A549 treated with AZD2906 at 1 μM for 4 hours (cell line): ENCODE measurements at places on chromosomes 13 and 19. TPM values are rescaled to one million over a fixed set of nuclear protein-coding genes. Genes with fewer than 3 reads are reported as not detected.

Gene PSG2
- 0.07 TPM in 1 of 5 replicates, not detected in the others for total RNA-seq

Gene COX7A1
- not detected in 5 replicates for total RNA-seq

Gene CBLC
- total RNA-seq = 0.06 TPM in 1 of 5 replicates, not detected in the others

Gene TMC4
- total RNA-seq = 0.69 to 1.3 TPM (median 1.1 TPM) in 5 replicates

Gene CGB8
- total RNA-seq = 1.6 to 3.0 TPM (median 2.6 TPM) in 5 replicates

Gene CGB1
- total RNA-seq = not detected in 5 replicates

Gene KCNN1
- 0.28 to 0.92 TPM (median 0.65 TPM) in 5 replicates for total RNA-seq

Gene ELAVL3
- total RNA-seq = 0.07 to 0.24 TPM (median 0.15 TPM) in 5 replicates

Gene SKA3
- 12.2 to 13.9 TPM (median 13.3 TPM) in 5 replicates for total RNA-seq
